NCI-H146 (cell line): ENCODE measurements at places on chromosomes 12 and 14.

DNA sequence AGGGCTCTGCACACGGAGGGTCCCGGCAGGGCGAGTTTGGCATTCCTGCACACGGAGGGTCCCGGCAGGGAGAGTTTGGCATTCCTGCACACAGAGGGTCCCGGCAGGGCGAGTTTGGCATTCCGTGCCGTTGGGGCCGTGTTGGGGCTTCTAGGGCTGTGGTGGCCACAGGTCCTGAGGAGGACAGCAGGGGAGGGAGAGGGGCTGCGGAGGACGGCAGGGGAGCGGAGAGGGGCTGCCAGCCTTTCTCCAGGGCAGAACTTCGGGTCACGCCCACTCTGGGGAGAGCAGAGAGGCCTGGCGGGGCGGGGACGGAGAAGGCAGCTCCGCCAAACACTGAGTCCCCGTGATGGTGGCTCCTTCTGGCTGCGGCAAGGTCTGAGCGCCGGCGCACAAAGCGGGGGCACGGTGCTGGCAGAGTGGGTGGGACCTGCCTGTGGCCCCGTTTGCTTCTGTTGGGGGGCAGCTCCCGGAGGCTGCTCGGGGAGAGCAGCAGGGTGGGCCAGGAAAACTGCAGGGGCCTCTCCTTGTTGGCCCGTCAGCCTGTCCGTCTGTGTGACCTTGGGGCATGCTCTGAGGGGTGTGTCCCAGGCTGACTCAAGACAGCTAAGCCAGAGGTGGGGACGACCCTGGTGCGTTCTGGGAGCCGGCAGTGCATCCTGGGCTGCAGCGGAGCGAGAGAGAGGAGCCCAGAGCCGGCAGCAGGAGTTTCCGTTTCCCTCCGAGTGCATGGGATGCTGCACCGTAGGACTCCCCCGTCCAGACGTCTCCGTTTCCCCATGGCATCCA lies 60.2 kb downstream of the LRCOL1 start:
- DNase-seq = no peak

DNA sequence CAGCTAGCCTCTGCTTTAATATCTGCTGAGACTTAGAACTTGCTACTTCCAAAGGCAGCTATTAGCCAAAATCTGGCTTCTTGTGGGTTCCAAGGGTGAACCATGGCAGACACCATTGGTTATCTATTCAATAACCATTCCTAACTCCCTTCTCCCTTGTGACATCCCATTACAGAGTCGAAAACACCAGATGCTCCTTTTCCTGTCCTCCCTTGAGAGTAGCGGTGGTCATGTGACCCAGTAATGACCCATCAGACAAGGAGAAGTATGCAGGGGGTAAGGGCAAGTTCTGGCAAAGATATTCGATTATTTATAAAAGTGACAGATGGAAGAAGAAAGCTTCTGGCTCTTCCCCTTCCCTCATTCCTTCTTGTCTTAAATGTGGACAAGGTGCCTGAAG lies 20.1 kb downstream of the TGFB3 start:
- no peak for DNase-seq

GRCh38 chr14:34362641-34363251 lies 99.3 kb downstream of the SPTSSA start:
- no peak for DNase-seq

- DNase-seq = no peak
Measured at GRCh38 chr12:5997260-5997659, 52.2 kb upstream of the ANO2 start.

GRCh38 chr14:51865953-51866747 lies 5.7 kb downstream of the GNG2 start:
- peak; percentile 26 for DNase-seq

DNA sequence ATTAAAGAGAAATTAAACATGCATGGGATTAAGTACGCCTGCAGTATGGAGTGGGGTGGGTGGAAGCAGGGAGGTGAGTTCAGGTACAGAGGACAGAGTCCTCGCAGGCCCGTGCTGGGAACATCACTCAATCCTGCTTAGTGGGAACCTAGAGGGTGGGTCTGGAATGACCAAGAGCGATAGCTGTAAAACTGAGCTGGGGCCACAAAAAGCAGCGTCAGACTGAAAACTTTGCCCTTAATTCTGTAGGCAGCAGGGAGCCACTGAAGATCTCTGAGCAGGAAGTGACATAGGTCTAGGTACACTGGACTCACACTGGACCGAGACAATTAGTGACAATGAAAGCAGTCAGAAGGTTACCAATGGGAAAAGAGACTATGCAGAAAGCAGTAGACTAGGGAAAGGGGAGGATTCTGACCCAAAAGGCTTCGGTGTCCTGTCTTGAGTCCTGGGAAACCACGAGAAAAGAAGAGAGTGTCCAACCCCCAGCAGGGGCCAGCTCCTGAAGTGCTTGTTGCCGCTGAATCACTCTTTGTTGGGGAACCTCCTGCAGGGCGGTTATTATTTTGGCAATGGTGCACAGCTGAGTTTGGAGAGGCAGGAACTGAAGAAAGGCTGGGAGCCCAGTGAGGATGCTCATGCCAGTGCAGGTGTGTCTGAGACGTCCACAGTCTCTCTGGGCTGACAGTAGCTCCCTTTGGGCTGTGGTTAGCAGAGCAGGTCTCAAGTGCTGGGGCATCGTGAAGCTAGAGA lies 97.4 kb downstream of the PLXNC1 start:
- no peak for DNase-seq

DNA sequence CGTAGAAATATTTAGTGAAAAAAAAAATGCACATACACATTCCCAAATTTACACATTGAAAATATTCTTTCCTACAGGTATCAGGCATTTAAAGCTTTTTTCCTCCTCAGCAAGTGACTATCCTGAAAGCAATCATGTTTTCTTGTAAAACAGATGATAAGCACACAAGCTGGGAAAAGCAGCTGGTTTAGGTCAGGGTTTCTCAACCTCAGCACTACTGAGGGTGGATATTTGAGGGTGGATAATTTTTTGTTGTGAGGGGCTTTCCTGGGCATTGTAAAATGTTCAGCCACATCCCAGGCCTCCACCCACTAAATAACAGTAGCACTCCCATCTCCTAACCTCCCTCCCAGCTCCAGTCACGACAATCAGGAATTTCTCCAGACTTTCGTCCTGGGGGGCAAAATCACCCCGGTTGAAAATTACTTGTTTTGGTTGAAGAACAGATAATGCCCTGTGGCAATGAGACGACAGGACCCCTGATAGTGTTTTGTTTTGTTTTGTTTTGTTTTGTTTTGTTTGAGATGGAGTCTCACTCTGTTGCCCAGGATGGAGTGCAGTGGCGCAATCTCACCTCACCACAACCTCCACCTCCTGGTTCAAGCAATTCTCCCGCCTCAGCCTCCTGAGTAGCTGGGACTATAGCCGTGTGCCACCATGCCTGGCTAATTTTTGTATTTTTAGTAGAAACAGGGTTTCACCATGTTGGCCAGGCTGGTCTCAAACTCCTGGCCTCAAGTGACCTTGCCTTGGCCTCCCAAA lies 15.0 kb upstream of the NT5DC3 start:
- no peak for DNase-seq

DNA sequence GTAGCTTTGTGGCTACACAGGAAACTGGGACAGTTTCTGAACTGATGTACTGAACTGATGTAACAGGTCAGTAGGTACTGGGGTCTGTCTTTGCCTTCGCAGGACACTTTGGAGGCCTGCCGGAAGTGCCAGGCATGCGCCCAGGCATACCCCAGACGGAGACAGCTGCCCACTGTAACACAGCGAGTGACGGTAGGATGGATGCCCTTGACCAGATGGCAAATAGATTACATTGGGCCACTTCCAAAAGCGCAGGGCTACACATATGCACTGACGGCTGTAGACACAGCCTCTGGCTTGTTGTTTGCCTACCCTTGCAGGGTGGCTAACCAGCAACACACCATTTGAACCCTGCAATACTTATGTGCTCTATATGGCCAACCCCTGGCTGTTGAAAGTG lies 94.1 kb upstream of the TMPO start:
- no peak for DNase-seq

GRCh38 chr14:99546234-99546879 lies 57.6 kb downstream of the CCDC85C start:
- no peak for DNase-seq
